Left ventricle myocardium inferior (tissue), 1 donor: ENCODE measurements at places on chromosomes 3 and 15. TPM values are rescaled to one million over a fixed set of nuclear protein-coding genes. Genes with fewer than 3 reads are reported as not detected.

DNA sequence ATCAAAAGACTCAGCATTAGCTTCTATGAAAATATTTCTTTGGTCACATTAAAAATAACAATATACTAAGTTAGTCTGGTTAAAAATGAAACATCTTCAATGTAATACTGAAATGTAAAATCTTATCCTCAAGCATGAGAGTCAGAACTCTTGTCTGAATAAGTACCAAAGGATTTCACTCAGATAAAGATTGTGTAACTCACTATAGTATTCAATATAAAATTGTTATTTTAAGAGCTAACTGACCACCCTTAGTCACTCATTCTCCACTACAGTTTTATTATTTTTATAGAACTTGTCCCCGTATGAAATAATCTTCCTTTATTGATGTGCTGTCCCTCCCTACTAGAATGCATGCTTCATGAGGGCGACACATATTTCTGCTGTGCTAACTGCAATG, 426.3 kb downstream of the MECOM start:
- H3K4me3 ChIP-seq = no peak overlapping the region
- peaks cover 26% of the 10 kb centered on the region for H3K4me1 ChIP-seq
- DNase-seq = no peak
- H3K27me3 ChIP-seq = peaks cover 6% of the 10 kb centered on the region

- H3K27ac ChIP-seq = no peak overlapping the region
- no peaks in the 10 kb centered on the region for H3K36me3 ChIP-seq
- no peaks in the 10 kb centered on the region for H3K27me3 ChIP-seq
- DNase-seq = no peak
Observed at GRCh38 chr15:67018026-67018425, 47.4 kb upstream of the SMAD3 start.

GRCh38 chr3:197014024-197014423, 15.6 kb downstream of the MELTF start:
- H3K27ac ChIP-seq = no peak overlapping the region
- DNase-seq = no peak
- H3K4me1 ChIP-seq = no peaks in the 10 kb centered on the region
- H3K4me3 ChIP-seq = no peak overlapping the region
- no peaks in the 10 kb centered on the region for H3K36me3 ChIP-seq

GRCh38 chr3:29695643-29696198, 414.9 kb downstream of the RBMS3 start:
- no peak overlapping the region for H3K4me3 ChIP-seq
- H3K36me3 ChIP-seq = peaks cover 3% of the 10 kb centered on the region
- H3K27me3 ChIP-seq = no peaks in the 10 kb centered on the region
- H3K27ac ChIP-seq = peak overlapping the region; percentile 85

- peak overlapping the region; percentile 51 for H3K27ac ChIP-seq
- DNase-seq = no peak
- no peaks in the 10 kb centered on the region for H3K27me3 ChIP-seq
Observed at GRCh38 chr15:47504624-47505256, 212.6 kb upstream of the SEMA6D start.

GRCh38 chr3:2420919-2421318, 322.3 kb downstream of the CNTN4 start:
- H3K4me3 ChIP-seq = no peak overlapping the region
- DNase-seq = no peak
- H3K27ac ChIP-seq = no peak overlapping the region
- H3K27me3 ChIP-seq = no peaks in the 10 kb centered on the region
- no peaks in the 10 kb centered on the region for H3K36me3 ChIP-seq
- no peaks in the 10 kb centered on the region for H3K4me1 ChIP-seq

The CDCP1 gene
- 0.25 TPM for total RNA-seq

The PRR20G gene
- not detected for total RNA-seq

The SLC30A4 gene
- total RNA-seq = 2.8 TPM
